Fibroblast of upper back skin (primary cell): ENCODE measurements at places on chromosomes 2 and 18.

DNA sequence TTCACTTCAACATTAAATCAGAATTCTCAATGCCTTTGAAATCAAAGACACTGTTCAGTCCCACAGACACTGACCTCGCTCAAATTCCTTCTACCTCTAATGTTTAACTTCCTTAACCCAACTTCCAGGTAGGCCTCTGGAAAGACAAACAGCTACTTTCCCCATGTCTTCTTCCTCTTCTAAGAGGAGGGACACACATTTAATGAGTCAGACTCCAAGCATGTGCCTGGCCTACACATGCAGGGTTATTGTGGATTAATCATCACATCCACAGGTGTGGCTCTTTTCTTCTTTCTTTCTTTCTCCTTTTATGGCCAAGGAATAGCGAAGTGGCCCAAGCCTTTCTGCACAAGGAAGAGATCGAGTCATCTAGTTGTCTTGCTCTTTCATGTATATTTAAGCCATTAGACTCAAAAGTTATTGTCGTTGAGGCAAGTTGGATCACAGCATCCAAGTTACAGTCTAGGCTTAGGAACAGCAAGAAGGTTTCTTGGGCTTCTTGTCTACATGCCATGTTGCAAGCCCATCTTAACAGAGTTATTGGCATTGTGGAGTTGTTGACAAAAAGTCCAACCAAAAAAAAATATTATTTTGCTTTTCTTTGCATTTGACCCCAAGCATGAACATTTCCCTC, 387.8 kb downstream of the IRS1 start:
- DNase-seq, result peak; percentile 82

DNA sequence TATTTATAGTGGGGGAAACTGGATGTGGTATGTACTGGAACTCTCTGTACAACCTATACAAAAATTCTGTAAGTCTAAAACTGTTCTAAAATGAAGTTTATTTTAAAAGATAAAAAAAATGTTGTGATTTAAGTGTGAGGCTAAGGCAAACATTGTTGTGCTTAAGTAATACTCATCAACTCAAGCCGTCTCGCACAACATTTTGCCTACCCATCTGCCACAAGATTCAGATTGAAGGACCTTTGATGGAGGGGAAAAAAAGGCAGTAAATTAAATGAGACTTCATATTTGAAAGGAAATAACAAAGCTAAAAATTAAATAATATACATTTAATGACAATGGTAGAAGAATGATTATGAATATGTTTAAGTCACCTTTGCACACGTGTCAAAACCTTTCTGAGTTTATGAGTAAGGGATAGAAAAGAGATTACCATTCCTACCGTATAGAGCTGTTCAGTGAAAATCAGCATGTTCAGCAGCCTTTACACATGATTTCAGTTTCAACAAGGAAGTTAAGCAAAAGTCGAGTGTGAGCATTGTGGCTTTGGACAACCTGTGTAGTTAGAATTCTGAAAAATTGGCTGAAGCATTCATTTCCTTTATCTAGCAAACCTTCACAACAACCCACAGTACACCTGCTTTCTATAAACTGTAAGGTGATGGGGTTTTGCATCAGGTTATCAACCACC, 499.3 kb downstream of the IRS1 start:
- no peak for DNase-seq

- DNase-seq, result peak; percentile 57
Measured at GRCh38 chr2:152740743-152741328, 22.4 kb downstream of the ARL6IP6 start.

DNA sequence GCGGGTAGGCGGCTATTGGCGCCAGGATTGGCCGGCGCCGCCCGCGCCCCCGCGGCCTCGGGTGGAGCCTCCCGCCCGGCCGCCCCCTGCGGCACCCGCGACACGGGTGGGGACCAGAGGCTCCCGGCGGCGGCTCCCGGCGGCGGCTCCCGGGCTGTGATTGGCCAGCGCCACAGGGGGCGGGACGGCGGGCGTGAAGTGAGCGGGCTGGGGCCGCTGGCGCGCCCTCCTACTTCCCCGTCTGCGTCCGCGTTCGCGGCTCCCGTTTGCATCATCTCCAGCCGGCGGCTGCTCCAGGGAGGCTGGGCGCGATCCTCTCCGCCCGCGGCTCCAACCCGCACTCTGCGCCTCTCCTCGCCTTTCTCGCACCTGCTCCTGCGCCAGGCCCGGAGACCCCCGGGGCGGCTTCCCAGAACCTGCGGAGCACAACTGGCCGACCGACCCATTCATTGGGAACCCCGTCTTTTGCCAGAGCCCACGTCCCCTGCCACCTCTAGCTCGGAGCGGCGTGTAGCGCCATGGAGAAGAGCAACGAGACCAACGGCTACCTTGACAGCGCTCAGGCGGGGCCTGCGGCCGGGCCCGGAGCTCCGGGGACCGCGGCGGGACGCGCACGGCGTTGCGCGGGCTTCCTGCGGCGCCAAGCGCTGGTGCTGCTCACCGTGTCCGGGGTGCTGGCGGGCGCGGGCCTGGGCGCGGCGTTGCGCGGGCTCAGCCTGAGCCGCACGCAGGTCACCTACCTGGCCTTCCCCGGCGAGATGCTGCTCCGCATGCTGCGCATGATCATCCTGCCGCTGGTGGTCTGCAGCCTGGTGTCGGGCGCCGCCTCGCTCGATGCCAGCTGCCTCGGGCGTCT, at the start of gene SLC1A4:
Gene SLC1A4 (plus strand): TSS at position 274 of the 856 bp plus-strand sequence. CDS start 245 bp downstream, at position 519.
- DNase-seq, result peak; percentile 90

- no peak for DNase-seq
Measured at GRCh38 chr2:180653481-180653880, 326.9 kb upstream of the UBE2E3 start.

- DNase-seq, result no peak
Measured at GRCh38 chr2:169345486-169346437, 16.6 kb downstream of the LRP2 start.

DNA sequence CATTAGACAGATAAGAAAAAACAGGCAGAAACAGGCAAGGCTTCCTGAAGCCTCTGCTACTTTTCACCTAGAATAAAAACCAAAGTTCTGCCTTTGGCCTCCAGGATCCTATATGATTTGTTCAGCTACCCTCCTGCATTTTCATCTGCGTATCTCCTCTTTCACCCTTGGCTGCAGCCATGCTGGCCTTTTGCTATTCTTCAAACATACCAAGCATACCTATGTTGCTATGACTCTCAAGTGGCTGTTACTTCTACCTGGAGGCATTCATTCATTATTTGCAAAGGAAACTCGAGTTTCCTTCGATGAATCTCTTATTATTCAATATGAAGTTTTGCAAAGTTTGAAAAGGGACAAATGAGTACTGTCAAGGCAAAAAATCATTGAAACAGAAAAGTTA, 106.4 kb upstream of the HNMT start:
- no peak for DNase-seq

- DNase-seq, result peak; percentile 26
Measured at GRCh38 chr2:137168552-137168951, 403.2 kb downstream of the THSD7B start.

GRCh38 chr2:44335806-44336538, 25.3 kb downstream of the PREPL start:
- DNase-seq, result peak; percentile 21

DNA sequence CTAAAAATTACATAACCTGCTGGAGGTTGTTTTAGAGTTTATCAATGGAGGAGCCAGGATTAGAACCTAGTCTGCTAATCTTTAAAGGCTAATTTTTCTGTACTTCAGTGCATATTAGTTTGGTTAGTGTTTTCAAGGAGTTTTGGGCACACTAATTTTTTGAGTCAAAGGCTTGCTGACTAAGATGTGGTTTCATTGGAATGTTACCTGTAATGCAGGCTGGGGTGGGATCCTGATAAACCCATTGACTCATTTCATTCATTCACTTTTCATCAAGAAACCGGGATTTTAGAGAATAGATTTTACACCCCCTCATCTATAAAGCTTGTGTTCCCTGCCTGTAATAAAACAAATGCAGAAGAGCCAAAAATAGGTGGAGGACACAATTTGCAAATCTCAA, 91.9 kb upstream of the IL1R2 start:
- no peak for DNase-seq

DNA sequence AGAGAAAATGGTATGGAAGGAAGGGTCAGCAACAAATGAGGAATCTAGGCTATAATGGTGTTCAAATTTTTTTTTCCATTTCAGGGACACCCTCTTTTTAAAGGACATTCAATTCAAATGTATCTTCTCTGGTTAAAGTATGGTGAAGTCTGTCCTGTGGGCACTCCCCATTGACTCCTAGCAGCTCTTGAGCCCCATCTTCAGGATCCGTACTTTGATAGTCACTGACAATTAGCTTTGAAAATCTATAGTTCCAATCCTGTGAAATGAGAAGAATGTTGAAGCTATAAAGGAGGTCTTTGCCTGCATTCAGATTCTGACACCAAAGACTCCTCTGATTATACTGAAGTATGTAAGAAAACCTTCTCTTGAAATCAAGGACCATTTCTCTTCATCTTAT, 43.3 kb downstream of the KCNH7 start:
- no peak for DNase-seq

DNA sequence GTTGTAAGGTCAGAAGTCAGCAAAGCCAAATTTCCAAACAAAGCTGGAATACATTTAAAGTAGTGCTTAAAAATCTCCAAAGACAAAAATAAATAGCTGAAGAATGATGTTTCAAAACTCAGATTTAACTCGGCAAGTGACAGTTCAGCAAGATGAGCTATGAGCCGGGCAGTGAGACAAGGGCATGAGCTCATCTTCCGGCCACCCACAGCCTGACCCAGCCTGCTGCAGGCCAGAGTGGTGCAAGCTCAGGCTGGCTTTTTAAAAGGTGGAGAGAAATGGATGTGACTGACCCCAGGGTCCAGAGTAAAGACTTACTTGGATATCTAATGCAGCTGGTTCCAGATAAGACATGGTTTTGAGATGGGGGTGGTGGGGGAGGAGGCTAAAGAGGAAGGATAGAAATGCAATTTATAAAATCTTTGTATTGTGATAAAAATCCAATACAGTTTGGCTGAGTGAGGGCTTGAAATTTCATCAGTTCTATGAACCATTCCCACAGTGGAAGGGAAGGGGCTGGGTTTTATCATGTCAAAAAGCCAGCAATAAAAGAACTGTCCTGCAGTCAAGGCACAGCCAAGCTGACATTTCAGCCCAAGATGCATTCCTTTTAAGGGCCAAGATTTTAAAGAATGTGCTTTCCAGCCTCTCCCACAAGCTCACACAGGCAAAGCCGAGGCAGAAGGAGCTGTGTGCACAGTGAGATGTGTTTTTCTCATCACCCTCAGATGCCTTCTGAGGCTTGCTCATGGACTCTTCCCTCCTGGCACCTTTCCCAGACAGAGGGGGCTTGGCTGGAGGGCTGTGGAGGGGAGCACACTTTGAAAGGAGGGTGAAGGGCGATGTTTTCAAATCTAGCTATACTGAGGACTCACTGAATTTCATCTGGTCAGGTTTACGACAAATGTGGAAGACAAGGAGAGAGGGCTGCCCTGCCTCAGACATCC, 97.9 kb upstream of the KLHL29 start:
- DNase-seq, result peak; percentile 94

- no peak for DNase-seq
Measured at GRCh38 chr2:169221745-169222369, 140.5 kb downstream of the LRP2 start.

- peak; percentile 72 for DNase-seq
Measured at GRCh38 chr2:162261032-162261945, 18.0 kb upstream of the FAP start.

DNA sequence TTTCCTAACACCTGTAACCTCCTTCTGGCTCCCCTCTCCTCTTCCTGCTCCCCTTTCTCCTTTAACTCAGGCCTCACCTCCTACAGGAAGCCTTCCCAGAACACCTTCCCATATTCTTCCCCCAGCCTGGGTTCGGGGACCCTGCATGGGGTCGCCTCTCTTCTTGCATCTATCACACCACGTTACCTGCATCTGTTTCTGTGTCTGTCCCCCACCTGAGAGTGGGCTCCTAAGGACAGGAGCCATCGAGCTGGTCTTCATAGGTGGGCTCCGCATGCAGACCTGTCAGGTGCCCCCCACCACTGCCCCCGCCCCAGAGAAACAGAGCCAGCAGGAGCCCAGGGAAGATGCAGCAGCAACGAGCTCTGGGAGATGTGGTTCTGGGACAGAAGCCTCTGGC, 123.2 kb upstream of the GLI2 start:
- DNase-seq, result no peak

- no peak for DNase-seq
Measured at GRCh38 chr2:153408710-153409385, 69.7 kb downstream of the RPRM start.

GRCh38 chr2:164903204-164903603, 52.1 kb downstream of the SLC38A11 start:
- DNase-seq, result peak; percentile 84

- DNase-seq, result no peak
Measured at GRCh38 chr2:162915858-162916257, 77.3 kb upstream of the KCNH7 start.

GRCh38 chr2:153479573-153479972, 1.0 kb upstream of the RPRM start:
- peak; percentile 6 for DNase-seq

- no peak for DNase-seq
Measured at GRCh38 chr18:4454537-4455112, 482 bp downstream of the DLGAP1 start.

DNA sequence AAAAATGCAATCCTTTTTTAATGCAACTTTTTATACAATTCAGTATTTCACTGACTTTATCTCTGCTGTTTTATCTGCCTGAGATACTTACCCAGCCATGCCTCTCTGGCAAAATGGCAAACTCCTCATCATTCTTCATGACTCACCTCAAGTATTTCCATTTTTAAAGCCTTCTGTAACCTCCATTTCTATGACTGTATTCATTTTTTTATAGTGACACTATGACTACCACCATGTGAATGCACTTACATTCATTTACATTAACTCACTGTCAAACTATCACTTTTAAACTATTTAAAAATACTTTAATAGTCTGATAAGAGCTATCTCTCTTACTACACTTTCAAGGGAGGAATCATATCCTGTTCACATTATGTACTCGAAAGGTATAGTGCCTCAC, 99.4 kb upstream of the SCN7A start:
- peak; percentile 83 for DNase-seq

DNA sequence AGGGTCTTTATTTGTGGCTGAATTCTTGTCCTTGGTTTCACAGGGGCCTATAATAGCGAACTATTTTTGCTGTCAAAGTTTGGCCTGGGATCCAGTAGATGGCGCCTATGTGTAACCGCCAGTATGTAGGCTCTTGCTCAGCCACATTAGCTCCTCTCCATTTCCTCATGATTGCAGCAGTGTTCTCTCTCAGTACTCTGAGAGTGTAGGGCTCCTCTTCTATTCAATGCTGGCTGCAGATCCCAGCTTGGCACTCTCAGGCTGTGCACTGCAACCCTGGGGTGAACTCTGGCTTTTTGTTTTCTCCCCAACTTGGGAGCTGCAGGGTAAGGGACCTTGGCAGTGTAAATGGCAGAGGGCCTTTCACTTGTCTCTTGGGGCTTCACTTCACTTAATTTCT, 344.6 kb upstream of the CHAC2 start:
- DNase-seq, result peak; percentile 67

GRCh38 chr2:43676322-43677050, at the start of gene C1GALT1C1L:
C1GALT1C1L (minus strand) TSS chr2:43676429; CDS start chr2:43676322, 107 bp downstream.
- peak; percentile 66 for DNase-seq
